ENCODE measurements at places on chromosomes 11 and 22.
A peak's percentile ranks its signal among the peaks of the same experiment; 100 is the strongest.

- no peak for DNase-seq
These were observed 742 bp upstream of the CASP4 start for GRCh38 chr11:104968856-104969776.

DNA sequence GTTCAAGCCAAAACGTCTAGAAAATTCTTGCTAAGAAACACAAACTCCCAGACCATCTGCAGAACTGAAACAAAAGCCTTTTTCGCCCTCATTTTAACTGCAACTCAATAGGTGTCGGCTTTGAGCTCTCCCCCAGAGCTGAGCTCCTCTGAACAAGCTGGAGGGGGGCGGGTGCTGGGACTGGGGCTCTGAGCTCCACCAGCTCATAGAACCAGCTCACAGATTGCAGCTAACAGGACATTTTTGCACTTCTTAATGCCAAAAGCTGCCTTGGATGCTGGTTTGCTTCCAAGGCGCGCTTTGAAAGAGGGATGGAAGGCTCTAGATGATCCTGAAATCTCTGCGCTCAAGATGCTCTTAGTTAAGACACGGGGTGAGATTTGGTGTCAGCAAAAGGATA lies 6.0 kb upstream of the YWHAH start:
- no peak for DNase-seq

- DNase-seq = no peak
These were observed 13.5 kb upstream of the MTMR2 start for GRCh38 chr11:95937358-95937757.

DNA sequence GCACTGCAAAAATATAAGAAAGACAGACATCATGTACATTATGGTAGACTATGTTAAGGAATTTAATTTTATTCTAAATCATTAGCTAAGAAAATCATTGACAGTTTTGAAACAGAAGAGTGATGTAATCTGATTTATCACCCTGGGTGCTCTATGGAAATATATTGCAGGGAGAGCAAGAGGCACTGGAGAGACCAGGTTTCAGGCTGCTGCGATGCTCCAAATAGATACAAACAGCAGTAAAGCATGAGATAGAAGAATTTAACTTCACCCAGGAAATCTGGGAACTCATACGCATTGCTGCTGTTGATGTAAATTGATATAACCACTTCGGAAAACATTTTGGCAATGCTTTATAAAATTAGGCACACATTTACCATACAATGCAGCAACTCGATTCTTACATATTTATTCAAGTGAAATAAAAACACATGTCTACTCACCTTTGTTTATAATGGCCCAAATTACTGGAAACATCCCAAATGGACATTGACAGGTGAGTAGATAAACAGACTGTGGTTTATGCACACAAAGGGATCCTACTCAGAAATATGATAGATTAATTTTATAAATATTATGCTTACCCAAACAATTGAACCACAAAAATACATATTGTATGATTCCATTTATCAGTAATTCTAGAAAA lies 535.1 kb upstream of the CHORDC1 start:
- DNase-seq = no peak

GRCh38 chr11:118610773-118611432 lies 3.5 kb downstream of the PHLDB1 start:
- peak; percentile 63 for DNase-seq

- no peak for DNase-seq
These were observed 49.9 kb upstream of the CD5 start for GRCh38 chr11:61052182-61052972.

DNA sequence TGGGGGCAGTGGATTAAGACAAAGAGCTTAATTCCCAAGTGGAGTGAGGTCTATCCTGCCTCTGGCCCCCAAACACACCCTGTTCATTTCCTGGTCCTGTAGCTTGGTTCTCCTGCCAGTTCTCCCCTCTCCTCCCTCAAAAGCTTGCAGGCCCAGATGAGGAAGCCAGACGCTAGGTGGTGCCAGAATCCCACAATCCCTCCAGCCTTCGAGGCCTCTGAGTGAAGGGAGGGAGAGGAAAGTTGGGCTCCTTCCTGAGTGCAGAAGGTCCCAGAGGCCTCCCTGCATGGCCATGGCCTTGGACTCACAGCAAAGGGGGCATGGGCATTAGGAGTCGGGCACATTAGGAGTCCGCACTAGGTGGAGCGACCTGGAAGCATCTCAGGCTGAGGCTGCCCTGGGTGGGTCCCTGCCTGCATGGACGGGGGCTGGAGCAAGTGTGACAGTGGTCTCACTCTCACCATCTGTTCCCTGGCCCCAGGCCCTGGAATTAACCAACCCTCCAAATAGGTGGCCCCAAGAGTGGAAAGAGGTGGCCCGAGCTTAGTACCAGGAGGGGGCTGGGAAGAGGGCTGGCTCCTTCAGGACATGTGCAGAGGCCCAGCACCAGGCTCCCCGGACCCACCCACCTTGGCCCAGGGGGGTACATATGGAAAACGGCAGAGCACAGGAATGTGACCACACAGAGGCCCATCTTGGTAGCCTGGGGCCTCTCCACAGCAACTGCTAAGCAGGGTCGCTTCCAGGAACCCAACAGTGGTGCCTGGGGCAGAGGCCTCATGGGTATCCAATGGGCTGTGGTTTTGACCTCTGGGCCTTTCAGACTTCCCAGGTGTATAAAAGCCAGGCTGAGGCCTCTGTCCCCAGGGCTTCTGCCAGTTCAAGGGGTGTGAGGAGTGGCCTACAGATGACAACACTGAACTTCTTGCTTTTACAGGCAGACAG lies 5.2 kb downstream of the FXYD2 start:
- DNase-seq = no peak

DNA sequence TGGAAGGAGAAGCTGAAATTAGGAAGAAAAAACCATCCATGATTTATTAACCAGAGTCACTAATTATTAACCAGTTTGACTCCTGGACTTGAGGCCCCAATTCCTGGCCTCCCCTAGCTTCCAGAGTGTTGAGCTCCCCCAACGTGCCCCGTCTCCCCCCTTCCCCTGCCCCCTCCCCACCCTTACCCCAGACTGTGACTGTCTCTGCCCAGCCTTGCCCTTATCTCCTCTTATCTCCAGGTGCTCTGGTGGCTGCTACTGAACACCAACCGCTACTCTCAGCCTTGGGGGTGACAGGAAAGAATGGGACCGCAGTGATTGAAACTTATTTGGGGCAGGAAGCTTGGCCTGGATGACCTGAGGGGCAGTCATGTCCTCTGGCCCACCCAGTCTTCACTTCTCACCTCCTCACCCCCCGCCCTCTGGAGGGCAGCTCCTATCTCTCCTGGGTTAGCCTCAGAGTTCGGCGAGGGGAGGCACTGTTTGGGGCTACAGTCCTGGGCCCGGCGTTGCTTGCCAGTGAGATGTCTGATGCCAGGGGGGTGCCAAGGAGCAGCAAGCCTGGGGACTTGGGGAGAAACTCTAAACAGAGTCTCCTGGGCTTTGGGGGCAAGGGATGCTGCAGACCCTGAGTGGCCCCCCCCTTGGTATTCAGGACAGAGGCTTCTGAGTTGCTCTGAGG lies 15.5 kb downstream of the NECTIN1 start:
- DNase-seq = no peak

- no peak for DNase-seq
These were observed 1466.9 kb downstream of the LRRC4C start for GRCh38 chr11:39992551-39992950.

DNA sequence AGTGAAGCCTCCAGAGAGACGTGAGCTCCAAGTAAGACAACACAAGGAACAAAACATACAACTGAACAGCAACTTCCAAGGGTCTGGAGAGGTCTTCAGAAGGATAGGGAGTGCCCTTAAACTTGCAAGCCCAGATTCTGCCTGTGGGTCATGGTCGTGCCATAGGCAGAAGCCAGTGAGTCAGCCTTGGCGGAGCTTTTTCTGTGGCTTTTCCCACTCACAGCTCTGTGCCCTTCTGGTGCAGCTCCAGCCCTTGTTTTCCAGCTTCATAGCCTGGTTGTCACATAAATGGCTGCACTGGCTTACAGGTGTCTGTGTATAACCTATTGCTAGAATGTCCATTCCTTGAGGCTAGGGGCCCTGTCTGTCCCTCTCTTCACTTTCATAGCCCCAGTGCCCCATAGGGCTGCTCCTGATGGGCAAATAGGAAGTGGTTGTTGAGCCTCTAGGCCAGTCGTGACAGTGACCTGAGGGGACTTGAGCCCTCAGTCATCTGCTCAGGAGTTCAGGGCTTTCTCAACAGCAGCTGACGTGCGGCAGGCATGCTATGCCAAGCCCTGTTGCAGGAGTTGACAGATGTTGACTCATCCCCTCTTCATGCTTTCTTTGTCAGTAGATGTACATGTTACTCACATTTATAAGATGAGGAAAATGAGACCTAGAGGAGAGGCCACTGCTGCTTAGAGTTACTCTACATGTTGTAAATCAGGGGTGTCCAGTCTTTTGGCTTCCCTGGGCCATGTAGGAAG lies 7.4 kb downstream of the MED15 start:
- DNase-seq = no peak

GRCh38 chr11:87451395-87451794 lies 413.7 kb downstream of the TMEM135 start:
- no peak for DNase-seq

- DNase-seq = no peak
These were observed 39.2 kb downstream of the ARFGAP2 start for GRCh38 chr11:47137476-47137875.

DNA sequence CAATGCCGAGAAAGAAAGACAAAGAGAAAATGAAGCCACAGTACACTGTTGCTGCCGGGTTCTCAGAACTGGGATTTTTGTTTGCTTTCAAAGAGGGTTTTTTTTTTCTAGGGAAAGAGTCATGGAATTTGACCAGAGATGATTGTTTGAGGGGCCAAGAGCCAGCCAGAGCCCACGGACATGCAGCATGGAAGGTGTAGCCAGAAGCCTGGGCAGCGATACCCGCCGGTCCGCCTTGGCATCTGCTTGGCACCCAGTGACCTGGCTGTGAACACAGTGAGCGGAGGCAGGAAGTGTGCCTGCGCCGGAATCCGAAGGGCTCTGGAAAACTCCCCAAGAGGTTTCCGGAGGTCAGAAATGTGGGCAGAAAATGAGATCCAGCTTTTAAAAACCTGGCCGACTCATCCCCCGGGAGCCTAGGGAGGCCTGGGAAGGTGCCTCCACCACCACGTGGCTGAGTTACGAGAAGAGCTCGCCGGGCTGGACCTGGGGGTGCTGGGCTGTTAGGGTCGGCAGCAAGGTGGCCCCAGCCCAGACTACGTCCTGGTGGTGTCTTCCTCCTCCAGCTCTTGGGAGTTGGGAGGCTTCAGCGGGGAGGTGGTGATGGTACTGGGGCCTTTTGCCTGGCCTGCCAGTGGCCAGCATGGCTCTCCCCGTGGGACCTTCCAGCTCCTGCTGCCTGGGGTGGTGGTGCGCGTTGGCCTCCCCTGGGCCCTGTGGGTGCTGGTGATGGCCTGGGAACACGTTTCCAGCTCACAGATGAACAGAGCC lies 61.6 kb upstream of the PPARA start:
- DNase-seq = no peak

DNA sequence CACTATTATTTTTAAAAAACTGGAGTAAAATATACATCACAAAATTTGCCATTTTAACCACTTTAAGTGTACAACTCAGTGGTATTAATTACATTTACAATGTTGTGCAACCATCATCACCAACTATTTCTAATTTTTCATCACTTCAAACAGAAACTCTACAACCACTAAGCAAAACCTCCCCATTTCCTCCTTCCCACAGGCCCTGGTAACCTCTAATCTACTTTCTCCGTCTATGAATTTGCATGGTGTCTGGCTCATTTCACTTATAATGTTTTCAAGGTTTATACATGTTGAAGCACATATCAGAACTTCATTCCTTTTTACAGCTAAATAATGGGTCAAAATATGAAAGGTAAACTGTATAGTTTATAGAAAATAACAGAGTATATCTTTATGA lies 24.4 kb downstream of the DDI1 start:
- DNase-seq = no peak

DNA sequence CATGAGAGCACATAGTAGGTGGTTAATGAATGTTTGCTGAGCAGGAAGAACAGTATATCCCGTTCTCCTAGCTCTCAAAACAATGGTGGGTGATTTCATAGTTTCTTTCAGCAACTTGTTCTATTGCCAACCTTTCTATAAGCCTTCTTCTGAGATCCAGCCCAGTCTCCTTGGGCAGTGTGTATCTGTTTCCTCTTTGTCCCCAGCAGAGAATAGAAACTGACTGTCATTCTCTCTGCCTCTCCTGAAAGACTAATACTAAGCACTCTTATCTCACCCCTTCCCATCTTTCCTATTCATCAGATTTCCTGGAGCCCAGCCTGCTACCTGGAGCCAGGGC lies 272.9 kb downstream of the ST3GAL4 start:
- DNase-seq = no peak

- no peak for DNase-seq
These were observed 38.3 kb downstream of the PDGFB start for GRCh38 chr22:39206491-39206890.

GRCh38 chr22:39362932-39363331 lies 13.1 kb downstream of the SYNGR1 start:
- DNase-seq = no peak

DNA sequence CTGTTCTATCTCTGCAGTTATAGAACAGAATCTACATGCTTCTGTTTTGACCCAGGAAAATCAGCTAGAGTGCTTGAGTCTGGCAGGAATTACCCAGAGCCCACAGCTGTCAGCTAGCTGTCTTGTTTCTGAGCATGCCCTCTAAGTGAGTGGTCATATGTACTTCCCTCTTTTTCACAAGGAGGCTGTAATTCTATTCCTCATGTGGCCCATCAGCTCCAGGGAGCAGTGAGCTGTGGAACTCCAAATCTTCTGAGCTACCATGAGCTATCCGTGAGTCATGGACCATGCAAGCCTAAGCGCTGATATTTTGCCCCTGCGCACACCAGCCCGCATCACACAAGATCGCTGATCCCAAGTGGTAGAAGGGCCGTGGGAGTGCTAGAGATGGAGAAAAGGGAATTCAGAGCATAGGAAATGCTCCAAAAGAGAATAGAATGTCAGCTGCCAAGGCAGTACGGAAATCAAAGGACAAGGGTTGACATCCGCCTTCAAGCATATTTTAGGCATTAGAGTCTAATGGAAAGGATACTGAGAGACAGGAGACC lies 5.4 kb downstream of the FJX1 start:
- no peak for DNase-seq

- peak; percentile 30 for DNase-seq
These were observed 306.6 kb downstream of the BUD13 start for GRCh38 chr11:116466191-116466590.
